ENCODE measurements at places on chromosomes 13 and 19. TPM values are rescaled to one million over a fixed set of nuclear protein-coding genes. Genes with fewer than 3 reads are reported as not detected.

Gene PGPEP1
- 21.5 TPM for total RNA-seq

Gene PRODH2
- not detected for total RNA-seq

Gene PTPRS
- total RNA-seq: 133 TPM

Gene ZNF835
- not detected for total RNA-seq

Gene ADAMTSL5
- 20.3 TPM for total RNA-seq

Gene TMC4
- total RNA-seq: 3.2 TPM

Gene B3GLCT
- total RNA-seq: 10.7 TPM

Gene PRR12
- total RNA-seq: 33.9 TPM

Gene RGS9BP
- 0.19 TPM for total RNA-seq

Gene SETDB2
- total RNA-seq: 7.3 TPM

Gene SLC46A3
- total RNA-seq: 14.7 TPM

Gene PSG2
- total RNA-seq: not detected

Gene CBLC
- not detected for total RNA-seq

Gene LIM2
- total RNA-seq: not detected

Gene EDNRB
- total RNA-seq: 0.12 TPM

Gene DKKL1
- total RNA-seq: 1.5 TPM

Gene AMER2
- not detected for total RNA-seq

Gene APOC4
- not detected for total RNA-seq

Gene CCDC8
- 53.2 TPM for total RNA-seq

Gene ILF3
- total RNA-seq: 234 TPM

Gene ARRDC5
- 0.41 TPM for total RNA-seq

Gene PPM1N
- total RNA-seq: not detected

Gene MAST3
- 10.1 TPM for total RNA-seq

Gene CFAP97D2
- not detected for total RNA-seq

Gene SPIB
- not detected for total RNA-seq

Gene MPHOSPH8
- 29.4 TPM for total RNA-seq

Gene MAST1
- 0.97 TPM for total RNA-seq

Gene NR2C2AP
- 6.4 TPM for total RNA-seq

Gene GDF15
- 149 TPM for total RNA-seq

Gene ZNF43
- total RNA-seq: 7.9 TPM

Gene MVB12A
- total RNA-seq: 46.7 TPM

Gene IZUMO1
- total RNA-seq: not detected

Gene GARIN5B
- total RNA-seq: not detected

Gene LRG1
- total RNA-seq: not detected

Gene NALCN
- 38.6 TPM for total RNA-seq

Gene NRTN
- total RNA-seq: 0.77 TPM

Gene PTGIR
- total RNA-seq: 2.4 TPM

Gene ACP4
- total RNA-seq: not detected

Gene KANK3
- 1.2 TPM for total RNA-seq

Gene ALDH16A1
- total RNA-seq: 23.2 TPM

Gene KLK12
- not detected for total RNA-seq

Gene FOXA3
- total RNA-seq: not detected

Gene TPM4
- 774 TPM for total RNA-seq

Gene MBD3
- 101 TPM for total RNA-seq

Gene MAB21L1
- total RNA-seq: not detected

Gene SOX1
- total RNA-seq: not detected

Data from chondrocyte (in vitro differentiated cells).